ENCODE measurements at places on chromosomes 7 and 10.

DNA sequence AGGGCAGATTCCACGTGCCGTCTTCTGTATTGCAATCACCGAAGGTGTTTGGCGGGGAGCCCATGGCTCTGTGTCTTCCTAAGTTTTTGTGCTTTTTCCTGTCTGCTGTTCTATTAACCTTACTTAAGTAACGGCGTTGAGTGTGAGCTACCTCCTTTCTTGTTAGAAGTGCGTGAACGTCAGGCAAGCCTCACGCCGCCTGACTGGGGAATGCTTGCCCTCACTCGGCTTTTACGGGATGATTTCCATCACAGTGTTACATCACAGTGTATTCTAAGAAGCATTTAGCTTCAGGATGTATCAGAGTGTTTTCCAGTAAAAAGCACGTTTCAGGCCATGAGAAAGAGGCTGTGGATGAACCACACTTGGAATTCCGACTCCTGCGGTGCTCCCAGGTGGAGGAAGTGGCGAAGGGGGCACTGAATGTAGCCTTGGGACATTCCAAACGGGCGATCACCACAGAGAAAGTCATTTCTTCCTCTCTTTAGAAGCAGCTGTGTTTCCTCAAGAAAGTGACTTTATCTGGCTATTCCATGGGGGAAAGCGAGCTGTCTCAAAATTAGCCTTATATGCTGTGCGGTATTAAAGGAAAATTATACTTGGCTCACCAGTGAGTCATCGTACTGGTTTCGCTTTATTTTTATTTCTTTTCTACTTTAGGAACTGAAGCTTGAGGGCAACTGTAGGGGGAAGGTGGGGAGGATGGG lies 290.7 kb downstream of the KLF6 start:
- no peak for DNase-seq

DNA sequence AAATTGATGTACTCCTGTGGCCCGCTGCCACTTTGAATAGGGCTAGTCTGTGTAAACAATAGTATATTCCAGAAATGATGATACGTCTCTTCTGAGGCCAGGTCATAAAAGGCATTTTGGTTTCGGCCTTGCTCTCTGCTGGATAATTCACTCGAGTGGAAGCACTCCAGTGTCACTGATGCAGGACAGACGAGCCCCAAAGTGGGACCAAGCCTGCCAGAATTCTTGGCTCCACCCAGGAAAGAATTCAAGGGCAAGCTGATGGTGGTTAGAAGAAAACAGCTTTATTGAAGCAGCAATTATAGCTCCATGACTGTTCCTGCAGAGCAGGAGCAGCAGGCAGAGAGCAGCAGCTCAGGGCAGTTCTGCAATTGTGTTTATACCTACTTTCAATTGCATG lies 717.6 kb downstream of the GRM8 start:
- DNase-seq: no peak

DNA sequence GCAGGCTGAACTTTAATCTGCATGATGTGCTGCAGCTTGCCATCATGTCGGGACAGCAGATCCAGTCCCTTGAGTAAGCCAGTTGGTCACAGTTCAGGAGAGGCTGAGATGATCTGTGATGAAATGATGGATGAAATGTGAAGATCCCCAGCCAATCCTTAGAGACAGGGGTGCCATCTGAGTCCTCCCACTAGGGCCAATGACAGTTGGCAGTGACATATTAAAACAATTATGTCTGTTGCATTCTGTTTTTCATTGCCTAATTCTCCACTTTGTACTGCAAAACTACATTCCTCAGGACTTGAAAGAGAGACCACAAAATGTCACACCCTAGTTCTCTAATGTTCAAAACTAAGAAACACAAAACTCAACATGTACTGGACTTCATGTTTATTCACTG lies 66.3 kb upstream of the CAV2 start:
- DNase-seq: no peak

GRCh38 chr10:96422525-96422924 lies 63.7 kb upstream of the OPALIN start:
- DNase-seq: no peak

DNA sequence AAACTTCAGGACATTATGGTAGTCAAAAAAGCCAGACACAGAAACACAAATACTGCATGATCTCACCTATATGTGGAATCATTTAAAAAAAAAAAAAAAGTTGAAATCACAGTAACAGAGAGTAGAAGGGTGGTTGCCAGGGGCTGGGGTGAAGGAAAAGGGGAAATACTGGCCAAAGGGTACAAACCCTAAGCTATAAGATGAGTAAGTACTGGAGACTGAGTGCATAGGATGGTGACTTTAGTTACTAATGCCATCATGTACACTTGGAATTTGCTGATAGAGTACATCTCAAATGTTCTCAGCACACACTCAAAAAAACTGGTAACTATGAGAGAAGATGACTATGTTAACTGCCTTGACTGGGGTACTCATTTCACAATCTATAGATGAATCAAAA lies 39.9 kb downstream of the JCAD start:
- no peak for DNase-seq
